ENCODE measurements at places on chromosomes 6 and 20. TPM values are rescaled to one million over a fixed set of nuclear protein-coding genes. Genes with fewer than 3 reads are reported as not detected.

The NR2E1 gene
- polyA plus RNA-seq = not detected

The SLC26A8 gene
- polyA plus RNA-seq = 0.24 TPM

The NMBR gene
- polyA plus RNA-seq = 0.09 TPM

The PRDM1 gene
- 48.7 TPM for polyA plus RNA-seq

The HLA-DQB2 gene
- polyA plus RNA-seq = 1.9 TPM

The KCNB1 gene
- polyA plus RNA-seq = 2.4 TPM

The STX11 gene
- polyA plus RNA-seq = 2.6 TPM

DNA sequence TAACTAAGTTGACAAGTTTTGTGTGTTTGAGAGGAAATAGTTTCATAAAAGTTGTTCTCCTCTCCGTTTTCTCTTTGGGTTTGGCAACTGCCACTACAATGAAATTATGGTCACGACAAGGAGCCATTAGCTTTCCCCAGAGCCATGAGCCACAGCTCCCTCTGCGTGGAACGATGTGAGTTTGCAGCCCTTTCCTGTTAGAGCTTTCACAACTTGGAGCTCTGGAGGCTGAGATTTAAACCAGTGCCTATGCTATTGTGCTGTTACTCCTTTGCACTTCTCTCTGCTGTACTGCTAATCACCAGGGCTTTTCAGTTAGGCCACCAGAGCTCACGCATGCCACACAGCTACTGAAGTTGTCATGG, 29.3 kb upstream of the TXNDC5 start:
- no peak for DNase-seq

DNA sequence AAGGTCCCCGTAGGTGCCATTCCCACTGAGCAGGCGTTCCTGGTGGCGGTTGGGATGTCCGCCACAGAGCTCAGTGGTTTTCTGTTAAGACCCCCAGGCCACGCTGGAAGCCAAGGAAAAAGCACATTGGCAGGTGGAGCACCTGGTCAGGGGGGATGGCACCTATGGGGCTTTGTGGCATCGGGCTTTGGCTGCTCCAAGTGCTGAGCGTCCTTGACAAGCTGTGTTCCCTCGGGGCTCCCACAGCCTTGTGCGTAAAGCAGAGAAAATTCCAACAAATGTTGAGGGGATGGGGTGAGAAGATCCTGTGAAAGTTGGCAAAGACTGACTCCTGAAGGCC, 135.4 kb downstream of the JPH2 start:
- DNase-seq = no peak

DNA sequence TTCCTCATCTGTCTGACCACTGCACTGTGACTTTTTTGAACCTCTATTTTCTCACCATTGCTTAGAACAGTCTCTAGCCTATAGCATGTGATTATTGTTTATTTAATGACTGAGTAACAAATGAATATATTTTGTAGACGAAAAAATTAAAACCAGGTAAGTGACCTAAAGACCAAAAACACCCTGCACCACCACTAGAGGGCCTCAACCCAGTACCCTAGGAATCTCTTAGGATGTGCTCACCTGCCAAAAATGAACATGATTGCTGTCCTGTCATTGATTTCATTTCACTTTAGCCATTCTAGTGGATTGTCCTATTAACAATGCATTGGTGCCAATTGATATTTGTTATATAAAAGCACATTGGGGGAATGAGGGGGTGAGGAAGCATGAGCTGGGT, 199.1 kb downstream of the COL9A1 start:
- no peak for DNase-seq

GRCh38 chr6:88248709-88249321, 82.7 kb upstream of the CNR1 start:
- no peak for DNase-seq

All from large intestine (tissue), 12 donors.